ENCODE measurements at places on chromosomes 12 and 14. TPM values are rescaled to one million over a fixed set of nuclear protein-coding genes. Genes with fewer than 3 reads are reported as not detected.

FZD10 gene
- total RNA-seq: not detected

CCDC184 gene
- total RNA-seq: 0.73 TPM

FANCM gene
- total RNA-seq: 12.6 TPM

TAS2R8 gene
- total RNA-seq: not detected

MGP gene
- total RNA-seq: 33.7 TPM

CLEC9A gene
- total RNA-seq: 3.7 TPM
